Dermis blood vessel endothelial cell (primary cell): ENCODE measurements at places on chromosomes 1 and 21. TPM values are rescaled to one million over a fixed set of nuclear protein-coding genes. Genes with fewer than 3 reads are reported as not detected.

SH2D2A gene
- total RNA-seq = not detected in 2 replicates

ZBED6 gene
- total RNA-seq = 10.0 and 21.8 TPM in 2 replicates

OR11L1 gene
- not detected in 2 replicates for total RNA-seq

LINGO4 gene
- not detected in 2 replicates for total RNA-seq

USP33 gene
- total RNA-seq = 112 and 125 TPM in 2 replicates

CLCA1 gene
- not detected in 2 replicates for total RNA-seq

CELA3A gene
- total RNA-seq = not detected in 2 replicates

NHLH1 gene
- under 0.01 and 0.05 TPM in 2 replicates for total RNA-seq

BMP8A gene
- 0.14 and 0.17 TPM in 2 replicates for total RNA-seq

LENEP gene
- total RNA-seq = not detected in 2 replicates

SYDE2 gene
- 4.8 and 5.6 TPM in 2 replicates for total RNA-seq

FGGY gene
- 6.5 and 7.3 TPM in 2 replicates for total RNA-seq
